CD4-positive, alpha-beta T cell (primary cell): ENCODE measurements at places on chromosomes 6 and 20.
A peak's percentile ranks its signal among the peaks of the same experiment; 100 is the strongest.

DNA sequence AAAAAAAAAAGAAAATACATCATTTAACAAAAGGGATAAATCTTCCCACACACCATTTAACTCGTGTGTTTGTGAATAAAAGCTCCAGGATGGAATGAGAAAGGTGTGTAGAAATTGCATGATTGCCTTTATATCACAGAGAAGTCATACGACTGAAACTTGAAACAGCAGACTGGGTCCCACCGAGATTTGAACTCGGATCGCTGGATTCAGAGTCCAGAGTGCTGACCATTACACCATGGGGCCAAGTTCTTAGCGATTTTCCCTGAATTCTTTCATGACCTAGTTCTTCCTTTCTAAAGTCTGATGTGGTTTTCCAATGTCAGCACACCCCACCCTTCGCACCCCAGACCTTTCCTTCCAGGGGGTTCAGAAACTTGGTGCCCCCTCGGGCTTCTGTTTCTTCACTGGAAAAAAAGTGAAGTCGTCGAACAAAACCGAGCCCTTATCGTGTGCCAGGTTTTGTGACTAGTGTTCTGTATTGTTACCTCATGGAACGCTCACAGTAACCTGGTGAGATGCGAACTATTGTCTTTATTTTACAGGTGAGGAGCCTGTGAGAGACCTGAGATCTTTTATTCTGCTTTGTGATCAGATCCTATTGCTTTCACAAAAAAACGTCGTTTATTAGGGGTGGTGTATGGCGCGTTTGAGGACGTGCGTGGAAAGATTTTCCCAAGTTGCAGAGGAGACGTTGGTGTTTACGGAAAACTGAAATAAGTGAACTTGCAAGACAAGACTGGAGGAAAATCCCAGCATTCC lies 120.8 kb downstream of the OR2B2 start:
- no peak for DNase-seq

DNA sequence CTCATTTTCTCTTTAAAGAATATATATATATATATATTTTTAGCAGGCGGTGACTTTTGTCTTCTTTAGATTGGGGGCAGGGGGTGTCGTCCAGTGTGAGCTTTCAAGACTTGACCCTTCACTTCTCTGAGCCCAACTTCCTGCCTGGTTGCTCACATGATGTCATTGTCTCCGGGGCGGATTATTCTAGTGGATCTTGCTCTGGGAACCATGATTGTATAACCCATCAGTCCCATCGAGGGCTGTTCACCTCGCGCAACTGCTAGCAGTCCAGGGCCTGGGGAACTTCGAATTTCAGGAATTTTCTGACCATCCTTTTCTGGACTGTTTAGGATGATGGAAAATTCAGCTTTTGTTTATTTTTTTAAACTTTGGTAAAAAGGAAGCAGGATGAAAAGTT lies 1.0 kb downstream of the IGF2R start:
- DNase-seq = no peak

- no peak for DNase-seq
These were observed 1341.0 kb upstream of the EYS start for GRCh38 chr6:67047996-67048395.

- no peak for DNase-seq
These were observed 208.3 kb downstream of the LY86 start for GRCh38 chr6:6796818-6797217.

GRCh38 chr20:24469894-24470745 lies 691 bp downstream of the SYNDIG1 start:
- DNase-seq = no peak

DNA sequence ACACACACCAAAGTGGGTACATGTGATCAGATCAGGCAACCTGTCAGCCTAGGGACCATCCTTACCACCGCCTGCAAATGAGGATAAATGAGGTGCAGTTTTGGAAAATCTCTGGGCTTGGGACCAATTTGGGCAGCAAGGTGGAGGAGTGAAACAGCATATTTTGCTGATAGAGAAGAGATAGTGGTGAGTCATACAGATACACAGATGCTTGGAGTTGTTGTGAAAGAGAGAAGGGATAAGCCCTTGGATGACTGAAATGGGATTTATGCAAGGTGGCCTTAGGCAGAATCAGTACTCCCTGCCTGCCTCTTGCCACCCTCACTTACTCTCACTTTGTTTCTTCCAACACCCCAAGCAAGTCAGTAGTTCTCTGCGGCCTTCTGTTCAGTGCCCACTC lies 34.7 kb downstream of the BMP2 start:
- DNase-seq = no peak

DNA sequence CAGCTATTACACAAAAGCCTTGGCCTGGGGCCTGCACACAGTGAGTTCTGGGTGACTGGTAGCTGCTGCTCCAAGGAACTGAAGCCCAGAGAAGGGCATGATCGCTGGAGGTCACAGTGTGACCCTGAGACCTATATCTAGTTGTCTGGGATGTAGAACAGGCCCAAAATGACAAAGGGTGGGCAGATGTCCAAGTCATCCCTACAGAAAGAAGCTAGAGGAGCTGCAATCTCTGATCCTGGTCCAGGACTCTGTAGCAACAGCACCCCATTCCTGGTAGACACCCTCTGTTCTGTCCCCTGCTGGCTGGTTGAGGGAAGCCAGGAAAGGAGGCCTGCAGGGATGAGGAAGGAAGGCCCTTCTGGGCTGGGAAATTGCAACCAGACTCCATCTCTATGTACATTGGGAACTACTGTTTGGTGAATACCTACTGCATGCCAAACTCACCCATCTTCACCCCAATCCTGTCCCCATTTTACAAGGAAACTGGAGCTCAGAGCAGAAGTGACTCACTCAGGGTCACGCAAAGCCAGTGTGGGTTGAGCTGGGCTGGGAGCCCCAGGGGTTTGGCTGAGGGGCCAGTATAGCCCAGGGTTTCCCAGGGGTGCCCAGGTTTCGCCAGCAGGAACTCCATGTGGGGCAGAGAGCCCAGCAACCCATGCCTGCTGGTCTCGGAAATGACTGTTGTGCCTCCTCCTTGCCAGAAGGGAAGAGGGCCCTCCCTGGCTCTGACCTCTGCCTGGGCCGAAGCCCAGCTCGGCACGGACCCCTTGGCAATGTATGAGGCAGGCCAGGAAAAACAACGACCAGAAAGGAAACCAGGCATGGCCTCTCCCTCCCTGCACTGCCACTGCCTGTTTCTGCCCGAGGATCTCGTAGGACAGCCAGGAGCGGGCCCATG lies 44.9 kb upstream of the TLDC2 start:
- no peak for DNase-seq

DNA sequence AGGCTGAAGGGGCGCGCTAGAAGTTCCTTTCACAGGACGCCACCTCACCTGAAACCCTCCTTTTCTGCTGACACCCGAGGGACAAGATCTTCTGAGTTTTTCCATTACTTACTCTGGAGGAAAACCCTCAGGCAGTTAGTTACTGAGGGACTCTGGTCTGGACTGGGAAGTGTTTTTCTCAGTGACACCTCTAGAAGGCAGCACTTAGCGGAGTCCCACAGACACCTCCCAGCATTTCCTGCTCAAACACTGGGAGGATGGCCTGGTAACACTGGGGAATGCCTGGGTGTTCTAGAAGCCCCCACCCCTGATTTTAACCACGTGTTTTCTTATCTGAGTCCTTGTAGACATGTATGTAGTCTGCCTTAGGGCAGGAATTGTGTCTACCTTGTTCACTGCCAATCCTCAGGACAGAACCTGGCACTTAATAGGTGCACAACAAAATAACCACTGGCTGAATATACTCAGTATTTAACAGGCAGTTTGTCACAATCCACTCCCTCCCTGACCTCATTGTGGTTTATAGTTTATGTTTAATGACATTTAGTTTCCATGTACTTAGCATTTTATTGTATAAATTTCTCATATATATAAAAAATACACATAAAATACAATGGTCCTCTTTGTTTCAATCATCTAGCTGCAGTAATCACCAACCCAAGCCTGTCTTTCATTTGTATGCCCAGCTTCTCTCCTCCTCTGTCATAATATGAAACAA lies 4.8 kb downstream of the GSTA3 start:
- DNase-seq = no peak

DNA sequence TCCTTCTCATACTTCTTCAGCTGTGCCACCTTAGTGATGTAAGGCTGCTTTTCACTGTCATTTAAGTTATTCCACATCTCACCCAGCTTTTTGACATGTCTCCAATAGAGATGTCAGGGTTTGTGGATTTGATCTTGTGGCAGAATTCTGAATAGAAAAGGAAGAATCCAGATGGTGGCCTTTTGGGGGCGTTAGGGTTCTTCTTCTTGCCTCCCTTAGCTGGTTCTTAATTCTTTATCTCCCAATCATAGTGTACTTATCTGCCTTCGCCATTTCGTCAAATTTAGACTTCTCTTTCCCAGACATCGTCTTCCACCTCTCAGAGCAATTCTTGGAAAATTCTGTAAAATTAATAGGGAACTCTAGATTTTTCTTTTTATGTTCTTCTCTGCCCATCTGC lies 422.9 kb downstream of the GJA1 start:
- DNase-seq = no peak

GRCh38 chr20:854601-855000 lies 21.1 kb downstream of the FAM110A start:
- DNase-seq = no peak

GRCh38 chr6:113995634-113996033 lies 24.7 kb upstream of the HDAC2 start:
- DNase-seq = no peak

GRCh38 chr6:167350275-167350696 lies 25.4 kb downstream of the TTLL2 start:
- no peak for DNase-seq

DNA sequence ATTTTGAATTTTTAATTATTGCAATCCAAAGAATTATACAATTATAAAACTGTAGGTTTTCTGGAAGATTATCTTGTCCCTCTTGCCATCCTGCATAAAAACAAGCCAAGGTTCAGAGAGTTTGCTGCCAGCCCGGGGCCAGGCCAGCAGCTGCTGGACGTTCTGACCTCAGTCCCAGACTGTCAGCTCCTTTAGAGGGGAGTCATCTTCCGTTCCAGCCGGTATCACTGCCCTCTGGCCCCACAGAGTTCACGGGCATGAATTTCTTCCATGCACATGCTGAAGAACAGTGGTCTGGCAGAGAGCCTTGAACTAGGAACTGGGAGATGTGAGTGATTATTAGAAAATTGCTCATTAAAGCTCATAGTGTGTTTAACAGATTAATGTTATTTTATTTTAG lies 130.4 kb upstream of the QKI start:
- DNase-seq = no peak

GRCh38 chr20:44501448-44501847 lies 20.4 kb downstream of the SERINC3 start:
- no peak for DNase-seq

- no peak for DNase-seq
These were observed 235.8 kb downstream of the SMOC2 start for GRCh38 chr6:168676552-168677322.

DNA sequence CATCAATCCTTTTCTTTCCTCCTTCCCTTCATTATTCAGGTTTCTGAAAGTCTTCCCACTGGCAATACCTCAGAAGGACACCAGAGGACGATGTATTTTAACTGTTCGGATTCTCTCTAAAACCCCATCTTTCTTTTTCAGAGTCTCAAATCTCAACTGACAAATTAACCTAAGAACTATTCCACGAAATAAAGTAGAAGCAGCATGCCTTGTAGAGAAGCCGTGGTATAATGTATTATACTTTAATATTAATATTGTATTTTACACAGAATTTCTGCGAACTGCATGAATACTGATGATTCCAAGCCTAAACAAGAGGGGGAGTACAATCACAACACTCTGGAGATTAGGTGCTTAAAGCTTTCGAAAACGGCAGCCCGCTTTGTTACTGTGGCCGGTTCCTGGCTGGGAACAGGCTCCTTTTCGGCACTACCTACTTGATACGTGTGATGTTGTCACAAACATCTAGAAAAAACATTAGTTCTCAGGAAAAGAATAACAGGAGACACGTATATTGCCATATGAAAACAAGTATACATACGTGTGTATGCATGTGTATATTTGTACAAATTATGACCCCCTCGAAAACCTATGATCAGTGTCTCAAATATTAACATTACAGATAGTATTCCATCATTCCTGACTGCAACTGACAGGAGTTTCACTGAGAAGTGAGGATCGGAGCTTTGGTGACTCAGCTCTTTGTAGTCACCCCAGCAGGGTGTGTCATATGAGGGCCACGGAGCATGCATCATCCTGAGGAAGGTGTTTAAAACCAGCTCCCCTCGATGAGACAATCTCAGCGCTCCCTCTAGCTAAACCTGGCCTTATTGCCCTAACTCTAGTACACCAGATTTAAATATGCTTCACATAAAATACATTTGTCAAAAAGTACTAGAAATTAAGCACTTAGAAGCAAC lies 319.7 kb upstream of the TCF21 start:
- no peak for DNase-seq

DNA sequence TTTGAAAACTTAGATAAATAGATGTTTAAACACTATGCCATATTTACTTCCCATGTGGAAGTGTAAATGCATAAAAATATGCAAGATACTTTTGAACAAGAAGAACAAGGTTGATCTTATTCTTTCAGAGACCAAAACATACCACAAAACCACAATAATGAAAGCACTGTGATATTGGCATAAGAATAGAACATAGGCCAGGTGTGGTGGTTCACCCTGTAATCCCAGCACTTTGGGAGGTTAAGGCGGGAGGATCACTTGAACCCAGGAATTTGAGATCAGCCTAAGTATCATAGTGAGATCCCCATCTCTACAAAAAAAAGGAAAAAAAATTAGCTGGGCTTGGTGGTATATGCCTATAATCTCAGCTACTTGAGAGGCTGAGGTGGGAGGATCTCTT lies 66.5 kb downstream of the KCNS1 start:
- no peak for DNase-seq

DNA sequence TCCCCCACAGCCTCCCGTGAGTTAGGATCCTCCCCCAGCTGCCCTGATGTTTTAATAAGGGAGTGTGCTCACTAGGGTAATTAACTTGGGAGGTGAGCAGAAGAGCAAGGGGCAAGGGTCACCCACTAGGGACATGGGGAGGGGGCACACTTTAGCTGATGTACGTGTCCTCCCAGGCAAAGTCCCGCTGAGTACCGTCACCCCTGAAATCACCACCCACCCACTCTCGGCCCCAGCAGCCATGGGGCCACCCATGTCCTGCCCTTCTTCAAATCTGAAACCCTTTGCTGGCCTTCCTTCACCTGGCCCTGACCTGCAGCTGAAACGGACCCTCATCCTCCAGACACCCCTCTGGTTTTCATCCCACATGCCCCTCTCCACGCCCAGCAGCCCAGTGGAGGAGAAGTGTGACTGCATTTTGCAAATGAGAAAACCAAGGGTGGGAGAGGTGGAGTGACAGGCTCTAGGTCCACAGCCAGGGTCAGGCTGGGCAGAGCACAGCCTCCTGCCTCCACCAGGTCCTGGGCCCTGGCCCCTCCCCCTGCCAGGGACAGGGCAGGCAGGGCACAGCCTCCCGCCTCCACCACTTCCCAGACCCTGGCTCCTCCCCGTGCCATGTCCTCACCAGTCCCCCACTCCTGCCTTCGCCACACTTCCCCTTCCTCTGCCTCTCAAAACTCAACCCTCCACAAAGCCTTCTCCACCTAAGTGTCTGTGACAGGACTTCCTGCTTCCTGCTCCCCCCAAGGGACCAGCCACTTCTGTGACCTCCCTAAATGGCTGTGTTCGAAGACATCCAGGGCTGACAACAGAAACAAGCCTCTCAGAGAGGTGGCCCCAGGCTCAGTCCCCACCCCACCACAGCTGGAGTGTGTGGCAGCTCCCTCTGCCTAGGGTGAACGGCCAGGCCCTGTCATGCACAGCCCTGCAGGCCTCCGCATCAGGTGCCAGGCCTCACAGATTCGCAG lies 15.1 kb downstream of the ACSS1 start:
- DNase-seq = peak; percentile 23

GRCh38 chr20:2093159-2093781 lies 8.4 kb upstream of the STK35 start:
- DNase-seq = no peak
